ENCODE measurements at places on chromosomes 4 and X.

DNA sequence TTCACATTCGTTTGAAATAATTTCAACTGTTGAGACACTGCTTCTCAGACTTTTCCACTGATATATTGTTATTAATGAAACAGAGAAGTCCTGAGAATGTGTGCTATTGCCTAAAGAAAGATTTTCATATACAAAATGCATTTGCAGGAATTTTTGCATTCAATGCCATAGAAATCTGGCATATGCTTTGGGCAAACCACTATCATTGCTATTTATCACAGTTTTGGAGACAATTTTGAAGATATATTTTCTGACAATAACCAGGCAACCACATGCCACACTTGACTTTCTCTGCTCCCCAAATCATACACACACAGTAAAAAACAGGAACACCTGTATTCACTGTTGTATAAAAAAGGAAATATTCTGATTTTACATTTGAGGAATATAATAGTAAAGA, 1303.7 kb upstream of the IGFBP7 start:
- DNase-seq, result no peak

DNA sequence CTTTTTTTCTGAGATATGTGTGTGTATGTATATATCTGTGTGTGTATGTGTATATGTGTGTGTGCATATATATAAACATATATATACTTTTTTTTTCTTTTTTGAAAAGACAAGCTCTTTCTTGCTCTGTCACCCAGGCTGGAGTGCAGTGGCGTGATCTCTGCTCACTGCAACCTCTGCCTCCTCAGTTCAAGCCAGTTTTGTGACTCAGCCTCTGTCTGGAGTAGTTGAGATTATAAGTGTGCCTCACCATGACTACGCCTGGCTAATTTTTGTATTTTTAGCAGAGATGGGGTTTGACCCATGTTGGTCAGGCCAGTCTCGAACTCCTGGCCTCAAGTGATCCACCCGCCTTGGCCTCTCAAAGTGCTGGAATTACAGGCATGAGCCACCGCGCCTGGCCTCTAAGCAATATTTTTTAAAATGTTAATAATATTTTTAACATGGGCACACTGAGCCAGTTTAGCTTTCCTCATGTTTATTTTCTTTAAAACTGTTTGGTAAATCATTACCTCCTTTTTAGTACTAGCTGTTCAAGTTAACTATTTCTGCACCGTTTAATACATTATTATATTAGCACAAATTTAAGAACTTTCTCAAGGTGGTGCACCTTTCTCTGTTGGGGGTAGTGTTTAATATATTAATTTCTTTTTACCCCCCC, 33.3 kb downstream of the BBS12 start:
- DNase-seq, result peak; percentile 82

DNA sequence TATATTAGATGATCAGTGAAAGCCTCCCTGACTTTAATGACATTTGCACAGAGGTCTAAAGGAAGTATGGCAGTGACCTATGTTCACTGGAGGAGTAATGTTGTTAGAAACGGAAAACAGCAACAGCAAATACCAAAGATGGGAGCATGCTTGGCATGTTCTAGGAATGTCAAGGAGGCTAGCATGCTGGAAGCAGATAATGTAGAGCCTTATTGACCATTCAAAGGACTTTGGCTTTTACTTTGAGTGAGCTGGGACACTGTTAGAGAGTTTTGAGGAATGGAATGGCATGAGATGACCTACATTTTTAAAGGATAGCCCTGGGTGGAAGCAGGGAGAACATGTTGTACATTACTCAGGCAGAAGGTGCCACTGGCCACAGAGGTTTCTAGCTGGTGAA, 6.0 kb downstream of the RPA4 start:
- no peak for DNase-seq

DNA sequence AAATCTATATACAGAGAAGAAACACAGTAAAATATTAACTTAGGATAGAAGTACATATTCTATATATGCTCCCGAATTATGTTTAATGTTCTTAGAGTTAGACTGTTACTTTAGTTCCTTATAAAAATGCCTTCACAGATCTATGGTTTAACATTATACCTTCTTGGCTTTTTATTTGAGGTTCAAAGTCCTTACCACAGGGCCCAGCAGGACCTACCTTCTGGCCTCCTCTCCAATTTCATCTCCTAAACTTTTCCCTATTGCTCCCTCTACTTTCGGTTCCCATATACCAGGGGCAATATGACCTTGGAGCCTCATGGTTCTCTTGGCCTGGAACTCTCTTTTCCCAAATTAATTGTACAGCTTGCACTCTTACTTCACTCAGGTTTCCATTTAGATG, 11.8 kb downstream of the ANKRD37 start:
- DNase-seq, result no peak

- DNase-seq, result no peak
Measured at GRCh38 chr4:7398104-7398423, 36.7 kb downstream of the PSAPL1 start.

- no peak for DNase-seq
Measured at GRCh38 chr4:57091657-57092162, 18.5 kb downstream of the IGFBP7 start.

GRCh38 chr4:56764775-56765174, 56.7 kb downstream of the SPINK2 start:
- DNase-seq, result no peak

DNA sequence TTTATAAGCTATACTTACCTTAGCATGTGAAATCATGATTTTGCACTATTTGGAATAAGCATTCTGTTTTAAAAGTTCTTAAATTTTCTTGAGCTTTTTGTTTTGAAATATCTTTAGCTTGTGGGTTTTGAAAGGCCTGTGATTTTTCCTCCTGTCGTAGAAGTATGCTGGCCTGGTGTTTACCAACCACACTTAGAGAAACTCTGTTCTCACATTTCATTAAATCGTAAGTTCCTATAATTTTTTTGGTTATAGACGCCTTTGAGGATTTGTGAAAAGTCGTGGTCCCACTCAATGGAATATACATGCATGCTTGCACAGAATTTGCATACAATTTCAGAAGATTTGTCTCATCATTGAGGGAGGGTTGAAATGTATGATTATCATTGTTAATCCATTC, 63.6 kb downstream of the PDLIM5 start:
- no peak for DNase-seq

DNA sequence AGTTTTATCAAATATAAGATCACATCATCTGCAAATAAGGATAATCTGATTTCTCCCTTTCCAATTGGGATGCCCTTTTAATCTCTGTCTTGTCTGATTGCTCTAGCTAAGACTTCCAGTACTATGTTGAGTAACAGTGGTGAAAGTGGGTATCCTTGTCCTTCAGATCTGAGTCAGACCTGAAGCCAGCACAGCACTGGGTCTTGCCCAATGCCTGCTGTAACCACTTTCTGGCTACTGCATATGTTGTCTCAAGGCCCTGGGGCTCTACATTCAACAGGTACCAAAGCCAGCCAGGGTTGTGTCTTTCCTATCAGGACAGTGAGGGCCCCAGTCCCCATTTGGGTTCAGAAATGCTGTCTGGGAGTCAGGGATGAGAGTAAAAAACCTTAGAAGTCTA, 90.3 kb downstream of the CYSLTR1 start:
- DNase-seq, result no peak

DNA sequence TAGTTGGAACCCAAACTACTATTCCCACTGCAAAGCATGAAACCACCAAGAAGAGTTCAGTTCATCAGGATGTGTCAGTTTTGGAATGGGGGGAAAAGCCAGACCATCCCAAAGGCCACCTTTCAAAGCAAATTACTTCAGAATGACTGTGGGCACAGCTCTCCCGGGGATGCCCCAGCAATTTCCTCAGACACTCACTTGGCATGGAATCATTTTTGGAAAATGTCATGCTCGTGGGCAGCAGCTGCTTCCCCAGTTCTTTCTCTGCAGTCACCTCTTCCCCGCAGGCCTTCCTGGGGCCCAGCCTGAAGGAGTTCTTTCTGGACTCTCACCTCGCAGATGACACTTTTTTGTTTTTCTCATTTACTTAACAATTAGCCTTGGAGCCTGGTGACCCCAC, 350.3 kb downstream of the NR3C2 start:
- DNase-seq, result no peak

GRCh38 chrX:56802921-56803849, 74.1 kb downstream of the NBDY start:
- peak; percentile 73 for DNase-seq

- no peak for DNase-seq
Measured at GRCh38 chr4:101967697-101968346, 177.3 kb downstream of the BANK1 start.

DNA sequence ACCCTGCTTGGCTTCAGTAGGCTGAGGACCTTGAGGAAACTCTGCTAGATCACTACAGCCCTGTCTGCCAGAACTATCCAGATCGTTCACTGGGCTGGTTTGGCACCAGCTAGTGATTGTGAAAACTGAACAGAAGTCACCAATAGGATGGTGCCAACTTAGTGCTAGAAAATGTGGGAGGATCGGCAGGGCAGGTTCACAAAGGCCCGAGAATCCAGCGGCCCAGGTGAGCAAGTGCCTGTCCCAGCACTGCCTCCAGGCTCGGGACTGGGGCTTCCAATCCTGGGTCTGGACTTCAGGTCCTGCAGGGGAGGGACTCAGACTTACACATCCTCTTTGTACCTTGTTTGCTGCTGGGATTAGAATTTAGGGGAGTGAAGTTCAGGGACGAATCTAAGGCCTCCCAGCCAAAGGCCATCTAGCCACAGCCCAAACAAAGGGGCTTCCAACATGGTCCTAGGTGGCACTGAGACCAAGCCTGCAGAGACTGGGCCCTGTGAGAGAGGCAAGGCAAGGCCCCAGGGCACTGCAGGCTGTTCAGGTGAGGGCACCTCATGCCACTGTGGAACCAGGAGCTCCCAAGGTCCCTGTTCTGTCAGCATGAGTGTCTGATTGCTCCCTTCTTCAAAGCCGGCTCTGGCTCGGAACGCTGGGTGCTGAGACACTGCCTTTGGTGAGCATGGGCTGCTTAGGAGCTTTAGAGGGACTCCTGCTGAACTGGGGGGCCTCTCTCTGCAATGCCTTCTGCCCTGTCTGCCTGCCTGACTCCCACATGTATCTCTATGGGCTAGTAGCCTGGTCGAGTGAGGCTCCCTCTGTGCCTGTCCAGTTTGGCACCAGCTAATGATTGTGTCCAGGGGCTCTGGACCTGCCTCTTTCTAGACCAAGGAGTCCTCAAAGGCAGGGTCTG, 20.7 kb upstream of the ZNF185 start:
- DNase-seq, result no peak

- DNase-seq, result no peak
Measured at GRCh38 chrX:111355523-111356115, 56.4 kb downstream of the DCX start.

DNA sequence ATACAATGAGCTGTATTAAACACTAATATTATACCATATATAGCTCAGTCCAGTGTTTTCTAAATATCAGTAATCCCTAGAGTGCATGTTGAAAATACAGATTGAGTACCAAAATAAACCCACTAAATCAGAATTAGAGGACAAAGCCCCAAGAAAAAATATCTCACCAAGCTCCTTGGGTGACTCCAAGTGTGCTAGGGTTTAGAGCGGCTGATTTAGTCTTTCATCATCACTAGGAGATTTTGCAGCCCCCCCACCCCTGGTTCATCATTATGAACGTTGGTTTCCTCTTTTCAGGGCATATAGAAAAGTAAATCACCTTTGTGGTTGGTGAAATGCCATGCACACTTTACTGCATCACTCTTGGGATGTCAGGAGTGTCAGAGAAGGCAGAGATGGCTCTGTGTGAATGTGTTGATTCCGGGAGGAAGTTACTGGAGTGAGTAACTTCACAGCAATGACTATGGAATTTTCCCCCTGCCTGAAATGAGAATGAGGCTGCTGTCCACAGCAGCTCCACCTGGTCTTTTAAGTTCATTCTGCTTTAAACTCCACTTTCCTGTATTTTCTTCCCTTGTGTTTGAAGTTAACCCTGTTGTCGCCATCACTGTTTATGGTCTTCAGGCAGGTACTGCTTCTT, 25.2 kb upstream of the ANAPC4 start:
- DNase-seq, result peak; percentile 24

GRCh38 chr4:7906171-7906701, 33.4 kb downstream of the AFAP1 start:
- DNase-seq, result no peak

- no peak for DNase-seq
Measured at GRCh38 chr4:122508083-122508482, 51.6 kb upstream of the IL2 start.

GRCh38 chr4:184811526-184812198, 14.1 kb downstream of the ACSL1 start:
- no peak for DNase-seq

DNA sequence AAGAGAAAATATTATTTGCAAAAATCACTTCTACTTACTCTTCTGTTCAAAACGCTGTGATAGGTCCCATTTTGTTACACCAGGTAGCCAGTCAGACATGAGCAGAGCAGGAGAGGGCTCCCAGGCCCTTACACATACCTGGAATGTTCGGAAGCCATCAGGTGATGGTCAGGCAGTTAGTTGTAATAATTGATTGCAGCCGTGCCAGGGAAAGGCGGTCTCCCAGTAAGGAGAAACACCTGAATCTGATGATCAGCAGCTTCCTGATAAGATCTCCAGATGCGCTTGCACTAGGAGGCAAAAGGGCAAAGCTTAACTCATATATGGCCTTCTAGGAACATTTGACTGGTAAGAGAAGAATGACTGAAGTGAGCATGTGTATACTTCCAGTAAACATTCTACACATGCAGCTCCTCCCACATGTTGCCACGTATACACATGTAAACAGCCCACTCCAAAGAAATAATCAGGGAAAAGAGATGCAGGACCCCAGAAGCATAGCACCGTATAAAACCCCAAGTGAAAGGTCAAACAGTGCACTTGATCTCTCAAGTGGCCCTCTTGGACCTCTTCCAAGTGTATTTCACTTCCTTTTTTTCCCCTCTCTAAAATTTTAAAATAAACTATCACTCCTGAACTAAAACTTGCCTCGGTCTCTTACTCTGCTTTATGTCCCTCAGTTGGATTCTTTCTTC, 1338.0 kb downstream of the FSTL5 start:
- no peak for DNase-seq

- DNase-seq, result no peak
Measured at GRCh38 chrX:57643698-57644097, 36.4 kb downstream of the NLRP2B start.

DNA sequence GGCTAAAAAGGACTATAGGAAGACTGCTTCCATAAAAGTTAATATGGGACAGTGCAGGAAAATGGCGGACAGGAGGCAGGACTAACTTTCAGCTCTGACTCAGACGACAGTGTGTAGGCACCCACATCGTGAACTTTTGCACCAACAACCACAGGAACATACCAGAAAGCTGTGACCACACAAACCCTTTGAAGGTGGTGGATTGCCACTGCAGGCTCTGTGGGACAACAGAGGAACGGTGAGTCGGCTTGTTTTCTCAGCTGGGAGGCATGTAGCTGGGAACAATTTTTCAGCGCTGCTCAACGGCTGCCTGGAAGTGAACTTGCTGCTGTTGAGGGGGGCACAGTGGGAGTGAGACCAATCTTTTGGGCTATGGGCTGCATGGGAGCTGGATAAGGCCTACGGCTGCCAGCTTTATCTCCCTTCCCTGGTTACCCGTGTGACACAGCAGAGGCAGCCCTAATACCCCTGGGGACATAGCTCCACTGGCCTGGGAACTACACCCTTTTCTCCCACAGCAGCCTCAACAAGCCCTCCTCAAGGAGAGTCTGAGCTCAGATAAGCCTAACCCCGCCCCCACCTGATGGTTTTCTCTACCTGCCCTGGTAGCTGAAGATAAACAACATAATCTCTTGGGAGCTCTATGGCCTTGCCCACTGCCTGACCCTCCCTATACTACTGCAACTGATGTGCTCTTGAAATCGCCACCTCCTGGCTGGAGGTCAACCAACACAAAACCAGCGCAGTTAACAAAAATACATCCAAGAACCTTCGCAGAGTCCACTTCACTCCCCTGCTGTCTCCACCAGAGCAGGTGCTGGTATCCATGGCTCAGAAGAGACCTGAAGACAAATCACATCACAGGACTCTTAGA, 1537.0 kb downstream of the C4orf33 start:
- no peak for DNase-seq
